BJ (cell line): ENCODE measurements at places on chromosomes 5 and 9. TPM values are rescaled to one million over a fixed set of nuclear protein-coding genes. Genes with fewer than 3 reads are reported as not detected.

SLC2A6 gene
- polyA plus RNA-seq: 5.1 and 9.0 TPM in 2 replicates

LHX3 gene
- not detected in 2 replicates for polyA plus RNA-seq

- no peak for DNase-seq
Measured at GRCh38 chr9:97895695-97896332, 26.5 kb downstream of the TRMO start.

- no peak for DNase-seq
Measured at GRCh38 chr5:44535621-44536020, 146.4 kb upstream of the FGF10 start.

HTR1A gene
- polyA plus RNA-seq: not detected in 2 replicates

GRCh38 chr5:73122875-73123810 lies 2.8 kb downstream of the TMEM171 start:
- peak; percentile 26 for DNase-seq

DNA sequence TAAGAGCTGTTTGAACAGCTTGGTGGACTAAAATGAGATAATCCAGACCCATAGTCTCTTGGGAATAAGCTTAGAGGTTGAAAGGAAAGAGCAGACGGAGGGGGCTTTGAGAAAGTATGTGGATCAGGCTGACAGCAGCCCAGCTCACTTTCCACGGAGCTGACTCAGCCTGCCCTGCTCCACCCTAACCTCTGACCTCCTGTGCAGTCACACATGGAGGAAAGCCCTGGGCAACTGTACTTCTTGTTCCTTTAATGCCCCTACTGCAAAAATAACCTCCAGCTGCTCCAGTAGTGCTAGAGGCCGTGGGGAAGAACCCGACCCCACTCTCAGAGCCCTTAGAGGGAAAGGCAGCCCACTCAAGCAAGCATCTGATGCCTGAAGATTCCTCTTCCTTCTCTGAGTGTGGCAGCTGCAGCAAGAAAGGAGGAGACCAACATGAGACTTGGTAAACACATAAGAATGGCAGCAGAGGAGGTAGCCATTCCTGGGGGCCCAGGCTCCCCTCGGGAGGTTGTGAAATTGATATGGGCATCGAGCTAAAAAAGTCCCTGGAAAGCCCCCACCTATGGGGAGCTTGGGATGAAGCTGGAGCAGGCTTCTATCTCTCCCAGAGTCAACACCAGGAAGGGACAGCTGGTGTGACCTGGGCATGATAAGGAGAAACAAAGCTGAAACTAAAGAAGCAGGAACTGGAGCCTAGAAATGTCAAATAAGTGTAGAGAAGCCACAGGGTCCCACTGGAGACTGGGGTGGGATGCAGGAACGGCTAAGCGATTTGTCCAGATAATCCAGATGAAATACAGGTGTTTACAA lies 204.3 kb downstream of the PIK3R1 start:
- DNase-seq: no peak

- DNase-seq: no peak
Measured at GRCh38 chr5:172782169-172783039, 11.4 kb upstream of the DUSP1 start.

NUTM2F gene
- polyA plus RNA-seq: not detected in 2 replicates

DNA sequence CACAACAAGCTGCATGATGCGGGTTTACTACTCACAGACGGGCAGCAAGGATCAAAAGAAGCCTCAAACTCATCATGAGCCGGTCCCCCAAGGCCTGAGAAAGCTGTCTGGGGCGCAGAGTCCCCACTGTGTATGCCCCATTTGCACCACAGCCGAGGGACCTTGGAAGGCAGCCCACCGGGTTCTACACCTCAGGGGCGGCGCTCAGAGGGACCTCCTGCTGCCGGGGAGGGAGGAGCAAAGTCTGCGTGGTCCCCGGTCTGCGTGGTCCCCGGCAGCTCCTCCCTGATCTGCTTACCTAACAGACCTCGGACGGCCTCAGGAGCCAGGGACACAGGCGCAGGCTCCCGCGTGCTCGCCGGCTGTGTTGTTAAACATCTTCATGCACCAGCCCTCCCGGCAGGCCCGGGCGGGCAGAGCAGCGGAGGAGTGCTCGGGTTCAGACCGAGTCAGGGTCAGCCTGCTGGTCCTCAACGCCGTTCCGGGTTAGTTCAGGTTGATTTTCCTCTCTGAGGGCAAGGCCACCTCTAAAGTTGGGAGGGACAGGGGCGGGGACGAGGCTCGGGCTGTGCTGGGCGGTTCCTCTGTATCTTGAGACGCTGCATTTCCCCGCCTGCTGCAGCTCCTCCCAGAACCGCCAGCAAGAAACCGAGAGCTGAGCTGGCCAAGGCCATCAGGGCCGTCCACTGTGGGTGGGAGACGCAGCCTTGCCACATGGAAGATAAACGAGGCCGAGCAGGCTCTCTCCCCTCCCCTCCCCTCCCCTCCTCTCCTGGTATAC lies 74.6 kb downstream of the MRPL36 start:
- DNase-seq: no peak

- DNase-seq: no peak
Measured at GRCh38 chr5:168013546-168013945, 277.9 kb upstream of the WWC1 start.
